Activated CD4-positive, alpha-beta T cell treated with anti-CD3 and anti-CD28 coated beads for 36 hours (primary cell): ENCODE measurements at places on chromosomes 13 and 19. TPM values are rescaled to one million over a fixed set of nuclear protein-coding genes. Genes with fewer than 3 reads are reported as not detected.

PPM1N gene
- total RNA-seq = 3.1 TPM

PSG3 gene
- total RNA-seq = not detected

LRG1 gene
- 0.35 TPM for total RNA-seq

ZNF121 gene
- total RNA-seq = 71.4 TPM

GADD45GIP1 gene
- total RNA-seq = 31.1 TPM

C13orf42 gene
- not detected for total RNA-seq

ZNF730 gene
- 2.1 TPM for total RNA-seq

IRS2 gene
- 1.4 TPM for total RNA-seq

ZNF135 gene
- total RNA-seq = 1.3 TPM

RNF225 gene
- 0.25 TPM for total RNA-seq

LRRC63 gene
- total RNA-seq = 0.67 TPM

CERS1 gene
- 0.11 TPM for total RNA-seq

GRCh38 chr19:47111006-47111621 is 2.5 kb downstream of the ZC3H4 start:
- peak; percentile 74 for DNase-seq

GRCh38 chr19:33500586-33500985 is 21.0 kb downstream of the PEPD start:
- no peak for DNase-seq

- DNase-seq = no peak
Measured at GRCh38 chr13:69180034-69180433, 927.6 kb upstream of the ATXN8OS start.

GRCh38 chr13:102293723-102294122 is 108.1 kb downstream of the FGF14 start:
- no peak for DNase-seq

DNA sequence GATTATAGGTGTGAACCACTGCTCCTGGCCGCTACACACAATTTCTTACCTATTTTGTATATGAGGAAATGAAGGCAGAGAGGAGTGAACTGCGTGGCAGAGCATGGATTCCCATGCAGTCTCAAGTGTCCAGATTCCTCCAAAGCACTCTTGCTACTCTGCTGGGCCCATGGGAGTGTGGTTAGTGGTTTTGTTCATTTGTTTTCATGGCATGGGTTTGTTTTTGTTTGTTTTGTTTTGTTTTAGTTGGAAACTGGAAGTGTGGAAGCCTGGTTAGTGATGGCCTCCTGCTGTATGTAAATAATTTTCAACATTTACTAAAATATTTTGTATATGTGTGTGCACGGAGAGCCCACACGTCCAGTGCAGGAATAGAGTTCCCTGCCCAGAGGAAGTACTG is 61.3 kb upstream of the LRCH1 start:
- DNase-seq = no peak

DNA sequence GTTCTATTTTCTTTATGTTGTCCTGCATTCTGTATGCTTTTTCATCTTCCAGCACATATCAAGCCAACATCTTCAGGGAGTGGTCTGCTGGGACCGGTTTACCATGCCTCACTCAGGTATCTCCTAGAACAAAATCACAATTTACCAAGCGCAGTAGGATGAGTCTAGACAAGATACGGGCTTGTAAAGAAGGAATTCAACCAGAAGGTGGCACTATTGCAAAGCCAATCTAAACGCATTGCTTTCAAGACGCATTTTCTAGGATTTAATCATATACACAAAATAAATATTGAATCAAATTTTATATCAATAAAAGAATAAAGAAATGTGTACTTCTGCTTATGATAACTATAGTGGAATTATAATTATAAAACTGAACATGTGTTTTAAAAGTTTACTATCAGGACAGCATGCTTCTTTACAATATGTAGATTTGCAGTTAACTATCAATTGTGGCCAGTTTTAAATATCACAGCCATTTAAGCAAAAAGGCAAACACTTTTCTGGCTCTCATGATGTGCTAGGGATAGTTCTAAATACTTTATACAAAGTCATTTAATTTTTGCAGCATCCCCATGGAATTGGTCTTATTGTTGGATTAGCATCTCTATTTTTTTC is 16.1 kb upstream of the TPP2 start:
- peak; percentile 35 for DNase-seq

GRCh38 chr13:41848435-41849255 is 112.3 kb downstream of the VWA8 start:
- peak; percentile 6 for DNase-seq

DNA sequence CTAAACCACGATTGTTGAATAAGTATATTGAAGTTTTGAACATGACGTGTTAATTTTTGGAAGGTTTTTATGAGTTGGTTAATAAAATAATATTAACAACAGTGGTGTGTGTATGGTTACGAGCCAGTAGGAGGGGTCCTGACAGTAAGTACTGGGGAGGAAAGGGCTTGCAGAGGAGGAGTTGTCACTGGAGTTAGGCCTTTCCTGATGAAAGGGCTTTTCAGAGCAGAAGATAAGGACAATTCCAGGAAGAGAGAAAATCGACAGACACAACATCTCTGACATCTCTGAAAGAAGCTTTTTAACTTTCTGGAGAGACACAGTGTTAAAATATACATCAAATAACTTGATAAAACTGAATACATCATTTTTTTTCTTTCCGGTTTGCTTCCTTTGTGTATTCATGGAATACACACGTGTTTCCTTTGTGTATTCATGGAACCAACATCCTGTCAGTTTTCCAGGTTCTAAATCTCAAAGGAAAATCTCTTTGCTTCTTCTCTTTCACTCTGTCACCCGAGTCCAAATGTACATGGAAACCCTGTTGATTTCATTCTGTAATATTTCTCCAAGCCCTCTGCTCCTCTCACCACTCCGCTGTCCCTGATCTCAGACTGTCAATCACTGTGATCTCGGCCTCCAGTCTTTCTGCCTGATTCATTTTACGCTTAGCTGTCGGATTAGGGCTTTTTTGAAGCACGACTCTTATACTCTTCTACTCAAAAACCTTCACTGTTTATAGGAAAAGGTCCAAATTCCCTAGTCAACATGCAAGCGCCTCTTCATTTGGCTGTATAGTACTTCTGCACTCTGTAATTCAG is 374.4 kb downstream of the DLEU7 start:
- DNase-seq = no peak

GRCh38 chr13:45496942-45497341 is 32.2 kb downstream of the COG3 start:
- DNase-seq = no peak

GRCh38 chr13:48993150-48993549 is 17.4 kb downstream of the FNDC3A start:
- no peak for DNase-seq

- DNase-seq = no peak
Measured at GRCh38 chr19:51086153-51086850, 3.6 kb upstream of the KLK14 start.

DNA sequence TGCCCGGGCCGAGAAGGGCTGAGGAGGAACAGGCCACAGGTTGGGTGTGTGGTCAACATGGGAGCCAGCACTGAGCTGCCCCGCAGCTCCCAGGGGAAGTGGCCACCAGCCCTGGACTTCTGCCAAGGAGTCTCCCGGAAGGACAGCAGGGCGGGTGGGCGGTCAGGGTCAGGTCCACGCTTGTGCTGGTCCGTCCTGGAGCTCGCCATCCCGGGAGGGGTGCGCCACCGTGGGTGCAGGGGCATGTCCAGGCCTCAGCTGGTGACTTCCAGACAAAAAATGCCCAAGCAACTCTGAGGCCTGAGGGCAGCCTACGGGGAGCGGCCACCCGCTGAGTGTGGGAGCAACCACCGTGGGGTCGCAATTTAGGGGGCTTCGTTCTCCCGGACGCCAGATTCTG is 21.4 kb upstream of the SLC15A1 start:
- no peak for DNase-seq

- no peak for DNase-seq
Measured at GRCh38 chr13:95289020-95289444, 12.2 kb downstream of the ABCC4 start.

- DNase-seq = no peak
Measured at GRCh38 chr19:18903156-18904037, 7.4 kb upstream of the CERS1 start.

DNA sequence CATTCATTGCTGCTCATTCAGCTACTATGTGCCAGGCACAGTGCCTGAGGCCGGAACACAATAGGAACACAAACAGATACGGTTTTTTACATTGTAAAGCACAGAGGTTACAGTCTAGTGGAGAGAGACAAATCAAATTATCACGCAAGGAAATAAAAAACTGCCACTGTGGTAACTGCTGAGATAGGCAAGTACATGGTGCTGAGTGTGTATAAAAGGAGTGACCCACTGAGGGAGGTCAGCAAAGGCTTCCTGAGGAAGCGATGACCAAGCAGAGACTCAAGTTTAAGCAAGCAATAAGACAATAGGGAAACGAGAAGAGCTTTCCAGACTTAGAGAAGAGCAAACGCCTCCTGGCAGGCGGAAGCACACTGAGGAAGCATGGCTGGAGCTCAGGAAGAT is 56.4 kb downstream of the NUFIP1 start:
- DNase-seq = no peak

DNA sequence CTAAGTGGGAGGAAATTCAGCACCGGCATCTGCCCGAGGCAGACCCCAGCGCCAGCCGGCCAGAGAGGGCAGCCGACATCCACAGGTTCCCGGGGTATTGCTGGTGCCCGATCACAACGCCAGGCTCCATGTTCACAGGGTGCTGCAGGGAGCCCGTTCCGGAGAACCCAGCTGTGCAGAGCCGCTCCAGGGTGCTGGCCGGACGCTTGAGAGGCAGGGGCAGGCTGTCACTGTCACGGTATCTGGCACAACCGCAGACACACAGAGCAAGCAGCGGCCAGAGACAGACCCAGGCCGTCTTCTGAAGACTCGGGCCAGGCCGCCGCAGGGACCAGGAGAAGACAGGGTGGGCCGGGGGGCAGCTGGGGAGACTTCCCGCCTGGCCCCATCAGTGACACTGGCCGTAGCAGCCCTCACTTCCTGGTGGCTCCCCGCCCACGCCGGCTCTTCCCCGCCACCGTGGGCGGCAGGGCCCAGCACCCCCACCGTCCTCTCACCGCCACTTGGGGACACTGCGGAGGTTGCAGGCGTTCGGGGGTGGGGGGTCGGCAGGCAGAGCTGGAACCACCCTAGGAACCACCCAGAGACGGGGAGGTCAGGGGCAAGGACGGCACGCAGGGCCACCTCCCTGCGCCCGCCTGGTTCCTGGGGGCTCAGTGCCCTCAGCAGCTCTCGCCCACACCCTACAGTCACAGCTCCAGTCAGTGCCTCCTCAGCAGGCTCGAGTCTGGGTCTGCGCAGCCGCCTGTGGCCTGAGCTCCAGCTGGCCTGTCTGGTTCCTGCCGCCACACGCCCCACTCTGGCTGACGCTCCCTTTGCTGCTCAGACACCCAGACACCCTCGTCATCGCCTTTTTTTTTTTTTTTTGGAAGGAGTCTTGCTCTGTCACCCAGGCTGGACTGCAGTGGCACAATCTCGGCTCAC is 3.8 kb downstream of the RNF126 start:
- DNase-seq = peak; percentile 48

DNA sequence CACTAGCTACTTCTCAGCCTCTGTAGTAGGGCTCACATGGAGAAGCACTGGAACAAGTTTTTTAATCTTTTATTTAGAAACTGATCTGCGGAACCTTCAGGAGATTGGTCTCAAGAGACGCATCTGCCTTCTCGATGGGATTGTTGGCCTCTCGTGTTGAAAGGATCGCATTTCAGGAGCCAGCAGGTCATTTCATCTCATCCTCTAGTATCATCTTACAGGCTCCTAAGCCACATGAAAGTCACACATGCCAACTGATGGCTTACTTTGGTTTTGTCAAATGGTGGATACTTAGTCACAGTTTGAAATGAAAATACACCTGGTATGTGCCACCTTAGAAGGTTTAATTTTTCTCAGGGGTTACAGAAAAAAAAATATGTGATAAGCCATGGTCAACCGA is 1703.6 kb downstream of the EFNB2 start:
- DNase-seq = no peak

GRCh38 chr13:79098596-79098995 is 307.5 kb downstream of the RBM26 start:
- DNase-seq = no peak

- no peak for DNase-seq
Measured at GRCh38 chr19:1817553-1818179, 5.6 kb upstream of the ATP8B3 start.
